ENCODE measurements at places on chromosomes 16 and 17. TPM values are rescaled to one million over a fixed set of nuclear protein-coding genes. Genes with fewer than 3 reads are reported as not detected.
A peak's percentile ranks its signal among the peaks of the same experiment; 100 is the strongest.

- no peak for DNase-seq
Observed at GRCh38 chr17:49157784-49158183, 25.2 kb downstream of the B4GALNT2 start.

DNA sequence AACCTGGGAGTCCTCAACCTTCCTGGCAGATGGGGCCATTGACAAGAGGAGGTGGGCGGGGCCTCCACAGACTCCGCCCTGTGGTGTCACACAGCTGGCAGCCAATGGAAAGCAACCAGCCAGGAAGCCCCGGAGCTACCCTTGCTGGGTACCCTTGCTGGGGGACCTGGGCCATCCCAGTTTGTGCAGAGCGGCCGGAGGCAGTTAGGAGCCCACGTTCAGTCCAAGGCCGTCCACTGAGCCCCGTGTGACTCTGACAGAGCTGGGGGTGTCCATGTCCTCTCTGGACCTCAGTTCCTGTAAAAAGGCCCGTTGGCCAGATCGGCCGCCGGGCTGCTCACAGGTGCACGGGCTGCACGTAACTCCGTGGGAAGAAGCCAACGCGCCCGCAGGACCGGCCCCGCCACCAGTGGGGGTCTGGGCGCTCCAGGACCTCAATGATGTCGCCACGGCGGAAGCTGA is 17.1 kb upstream of the FAM83G start:
- DNase-seq: no peak

DNA sequence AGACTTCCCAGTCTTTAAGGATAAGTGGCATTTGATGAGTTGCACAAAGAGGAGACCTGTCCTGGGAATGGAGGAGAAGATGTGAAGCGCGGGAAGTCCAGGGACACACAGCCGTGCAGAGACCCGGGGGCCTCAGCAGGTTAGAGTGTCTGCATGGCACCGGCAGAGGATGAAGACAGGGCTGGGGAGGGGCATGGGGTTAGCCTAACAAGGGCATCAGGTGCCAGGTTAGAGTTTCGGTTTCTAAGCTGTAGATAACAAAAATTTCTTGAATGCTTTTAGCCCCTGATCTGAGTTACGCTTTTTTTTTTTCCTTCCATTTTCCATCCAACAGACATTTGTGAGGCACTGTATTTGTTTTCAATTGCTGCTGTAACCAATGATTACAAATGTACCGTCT is 594.3 kb downstream of the MAF start:
- no peak for DNase-seq

- peak; percentile 30 for DNase-seq
Observed at GRCh38 chr16:9091867-9092281, 430 bp downstream of the HAPSTR1 start.

DNA sequence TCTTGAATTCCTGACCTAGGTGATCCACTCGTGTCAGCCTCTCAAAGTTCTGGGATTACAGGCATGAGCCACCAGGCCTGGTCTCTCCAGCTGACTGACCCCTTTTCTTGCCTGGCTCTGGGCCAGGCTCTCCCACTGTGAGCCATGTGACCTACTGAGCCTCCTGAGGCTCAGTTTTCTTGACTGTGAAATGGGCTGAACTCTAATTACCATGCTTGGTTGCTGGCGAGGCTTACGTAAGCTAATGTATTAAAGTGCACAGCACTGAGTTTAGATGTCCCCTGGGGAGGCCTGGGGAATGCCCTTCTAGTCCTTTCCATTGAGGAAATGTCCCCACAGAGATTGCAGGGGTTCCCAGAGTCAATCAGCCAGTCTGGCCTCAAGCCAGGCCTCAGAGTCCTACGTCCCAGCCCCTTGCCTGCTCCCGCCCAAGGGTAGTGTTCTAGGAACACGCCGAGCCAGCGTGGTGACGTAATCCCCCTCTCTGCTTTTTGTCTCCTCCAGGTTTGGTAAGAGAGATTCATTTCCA is 45.8 kb upstream of the LGALS9 start:
- DNase-seq: no peak

DNA sequence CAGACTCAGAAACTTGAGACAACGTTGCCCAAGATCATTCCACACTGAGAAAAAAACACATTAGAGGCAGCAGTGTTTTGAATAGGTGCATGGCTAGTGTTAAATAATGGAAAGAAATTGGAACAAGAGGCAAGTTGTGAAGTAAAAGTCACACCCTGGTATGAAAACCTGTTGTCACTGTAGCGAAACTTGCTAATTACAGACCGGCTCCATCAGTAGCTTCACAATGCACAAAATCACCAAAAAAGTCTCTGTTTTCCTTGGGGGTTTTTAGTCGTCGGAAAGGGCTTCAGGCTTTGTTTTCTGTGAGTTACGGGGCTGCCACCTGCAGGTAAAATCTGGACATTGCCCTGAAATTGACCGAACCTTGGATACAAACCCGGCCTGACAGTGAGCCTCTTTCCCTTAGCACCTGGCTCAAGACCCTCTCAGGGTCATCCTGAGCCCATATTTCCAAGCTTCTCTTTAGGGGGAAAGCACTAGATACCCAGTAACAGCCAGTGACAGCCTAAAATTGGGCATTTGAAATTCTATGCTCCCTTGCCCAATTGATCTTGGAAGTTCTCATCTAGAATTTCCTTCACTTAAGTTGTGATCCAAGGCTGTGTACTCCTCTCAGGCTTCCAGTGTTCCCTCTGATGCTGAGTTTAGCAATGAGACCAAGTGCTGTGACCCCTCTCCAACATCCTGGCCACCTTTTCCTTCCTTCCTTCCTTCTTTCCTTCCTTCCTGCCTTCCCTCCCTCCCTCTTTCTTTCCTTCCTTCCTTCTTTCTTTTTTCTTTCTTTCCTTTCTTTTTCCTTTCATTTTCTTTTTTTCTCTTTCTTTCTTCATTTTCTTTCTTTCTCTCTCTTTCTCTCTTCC is 7.2 kb upstream of the GRB2 start:
- peak; percentile 74 for DNase-seq

DNA sequence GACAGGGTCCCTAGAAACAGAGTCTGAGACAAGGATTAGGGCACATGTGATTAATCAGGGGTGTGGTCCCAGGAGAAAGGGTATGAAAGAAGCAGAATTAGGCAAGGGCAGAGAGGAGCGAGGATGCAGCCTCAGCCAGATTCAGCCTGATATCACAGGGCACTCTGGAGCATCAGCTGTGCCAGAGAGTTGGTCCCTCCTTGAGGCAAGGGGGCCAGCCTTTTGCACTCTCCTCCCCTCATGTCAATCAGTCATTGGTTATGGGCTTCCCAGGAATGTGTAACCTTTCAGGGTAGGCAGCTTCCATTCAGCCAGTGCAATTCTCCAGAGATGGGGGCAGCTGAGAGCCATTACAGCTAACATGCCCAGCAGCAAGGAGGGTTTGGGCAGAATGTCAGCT is 152.6 kb upstream of the LHX1 start:
- no peak for DNase-seq

DNA sequence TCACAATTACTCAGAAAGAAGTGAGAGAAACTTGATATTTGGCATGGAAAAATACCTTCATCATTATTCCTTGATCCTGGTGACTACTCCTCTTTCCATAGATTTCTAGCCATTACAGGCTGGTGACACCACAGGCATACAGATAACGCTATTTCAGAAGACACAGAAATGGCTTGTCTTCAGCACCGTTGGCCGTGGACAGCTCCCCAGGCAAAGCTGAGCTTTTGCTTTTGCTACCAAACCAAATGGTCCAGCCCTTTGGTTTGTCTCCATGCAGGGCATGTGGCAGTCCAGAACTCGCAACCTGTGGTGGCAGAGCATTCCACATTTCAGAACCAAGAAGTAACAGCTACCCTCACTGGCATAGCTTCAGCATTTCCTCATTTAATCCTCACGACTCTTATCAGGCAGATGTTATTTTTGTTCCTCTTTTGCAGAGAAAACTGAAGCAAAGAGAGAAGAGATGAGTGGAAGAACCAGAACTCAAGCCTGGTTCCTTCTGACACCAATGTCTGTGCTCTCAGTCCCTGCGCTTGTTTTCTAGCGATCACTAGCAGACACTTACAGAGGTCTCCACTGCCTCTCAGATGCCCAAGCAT is 55.5 kb downstream of the HS3ST4 start:
- DNase-seq: no peak

DNA sequence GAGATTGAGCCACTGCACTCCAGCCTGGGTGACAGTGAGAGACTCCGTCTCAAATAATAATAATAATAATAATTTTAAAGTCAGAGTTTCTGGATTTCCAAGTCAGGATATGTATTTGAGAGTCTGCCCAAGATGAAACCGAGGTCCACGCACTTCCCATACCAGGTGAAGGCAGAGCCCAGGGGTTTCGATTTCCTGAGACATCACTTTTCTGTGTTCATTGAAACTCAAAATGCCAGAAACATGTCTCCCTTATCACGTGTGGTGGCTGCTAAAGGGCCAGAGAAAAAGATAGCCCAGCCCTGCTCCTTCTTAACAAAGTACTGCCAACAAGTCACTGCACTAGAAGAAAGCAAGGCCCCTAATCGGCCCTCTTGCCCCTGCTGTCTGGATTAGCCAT is 9.8 kb upstream of the RNF157 start:
- no peak for DNase-seq

DNA sequence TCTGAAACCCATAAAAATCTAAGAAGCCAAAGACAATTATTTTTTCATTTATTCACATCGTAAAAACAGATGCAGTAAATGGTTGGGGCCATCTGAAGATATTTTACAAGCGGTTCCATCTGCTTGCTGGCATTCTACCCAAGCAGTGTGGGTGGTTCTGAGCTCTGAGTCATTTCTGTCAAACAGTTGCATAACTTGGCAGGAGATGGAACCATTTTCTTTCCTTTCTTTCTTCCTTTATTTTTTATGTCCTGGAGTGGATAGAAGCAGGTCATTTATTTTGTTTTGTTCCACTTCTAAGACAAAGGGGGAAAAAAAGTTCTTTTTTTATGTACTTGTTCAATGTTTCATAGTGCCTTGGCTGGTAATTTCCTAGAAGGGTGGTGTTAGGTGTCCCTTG is 1151.9 kb upstream of the GOT2 start:
- DNase-seq: peak; percentile 3

DNA sequence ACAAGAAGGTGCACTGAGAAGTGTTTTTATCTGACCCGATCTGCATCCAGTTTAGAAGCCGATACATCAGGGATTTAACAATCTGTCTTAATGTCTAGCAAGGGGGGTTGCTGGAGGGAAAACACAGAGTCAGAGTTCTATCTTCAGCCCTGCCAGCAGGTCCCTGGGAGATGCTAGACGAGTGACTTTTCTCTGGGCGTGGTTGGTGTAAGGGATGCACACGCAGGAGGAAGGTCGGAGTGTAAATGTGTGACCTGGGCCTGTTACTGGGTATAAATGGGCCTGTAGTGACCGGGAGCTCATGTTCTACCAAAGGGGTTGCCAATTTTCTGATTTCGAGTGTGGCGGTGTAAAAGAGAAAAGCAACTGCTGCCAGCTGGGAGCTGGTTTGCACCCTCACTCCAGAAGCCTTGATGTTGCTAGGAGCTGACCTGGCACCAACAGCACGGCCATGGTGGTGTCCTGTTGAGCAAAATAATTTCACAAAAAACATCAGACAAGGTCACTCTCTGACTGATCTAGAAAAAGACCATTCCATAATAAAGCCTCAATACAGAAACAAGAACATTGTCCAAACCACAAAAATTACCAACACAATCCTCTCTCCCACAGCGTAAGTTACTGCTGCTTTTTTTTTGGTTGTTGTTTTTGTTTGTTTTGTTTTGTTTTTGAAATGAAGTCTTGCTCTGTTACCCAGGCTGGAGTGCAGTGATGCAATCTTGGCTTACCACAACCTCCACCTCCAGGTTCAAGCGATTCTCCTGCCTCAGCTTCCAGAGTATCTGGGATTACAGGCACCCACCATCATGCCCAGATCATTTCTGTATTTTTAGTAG is 1.3 kb upstream of the KCTD13 start:
- DNase-seq: no peak

DNA sequence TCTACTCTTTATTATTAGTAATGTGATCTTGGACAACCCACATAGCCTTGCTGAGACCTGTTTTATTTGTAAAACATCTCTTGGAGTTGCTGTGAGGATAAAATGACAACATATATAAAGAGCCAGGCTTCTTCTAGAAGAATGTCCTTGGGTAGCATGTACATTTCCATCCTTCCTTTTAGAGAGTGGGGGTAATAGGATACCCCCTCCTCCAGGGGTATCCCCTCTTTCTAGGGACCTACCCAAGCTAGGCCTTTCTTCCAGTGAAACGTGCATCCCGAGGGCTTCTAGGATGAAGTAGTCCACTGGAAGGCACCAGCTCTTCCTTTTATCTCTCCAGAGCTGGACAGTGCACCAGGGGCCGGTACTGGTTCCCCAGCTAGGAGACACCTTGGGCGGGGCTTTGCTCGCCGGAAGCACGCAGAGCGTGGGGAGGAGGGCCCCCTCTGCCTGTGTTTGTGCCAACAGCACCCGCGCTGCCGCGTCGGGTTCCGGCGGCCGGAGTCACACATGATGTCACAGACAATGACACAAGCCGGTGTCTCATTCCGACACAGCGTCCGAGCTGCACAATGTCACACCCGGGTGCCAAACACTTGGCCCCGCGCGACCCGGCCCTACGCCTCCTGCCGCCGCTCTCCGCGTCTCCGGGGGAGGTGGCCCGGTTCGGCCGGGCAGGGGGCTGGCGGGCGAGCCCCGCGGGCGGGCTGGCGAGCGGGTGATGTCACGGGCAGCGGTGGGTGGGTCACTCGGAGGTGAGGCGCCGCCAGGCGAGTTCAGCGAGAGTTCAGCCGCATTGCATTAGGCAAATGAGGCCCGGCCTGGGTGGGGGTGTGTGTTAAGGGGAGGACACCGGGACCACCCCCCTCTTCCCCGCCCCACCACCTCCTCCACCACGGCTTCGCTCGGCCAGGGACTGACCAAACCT is 23.4 kb downstream of the GJD3 start:
- peak; percentile 73 for DNase-seq

TPSB2 gene
- not detected for total RNA-seq

CKLF gene
- total RNA-seq: 93.4 TPM

CCDC200 gene
- total RNA-seq: not detected

KRT27 gene
- total RNA-seq: not detected

FOXO3B gene
- 7.2 TPM for total RNA-seq

RAB26 gene
- 0.91 TPM for total RNA-seq

Measured in endothelial cell of umbilical vein (primary cell).